ENCODE measurements at places on chromosomes 13 and 19.

GRCh38 chr19:15107061-15108010 lies at the start of gene SYDE1:
Gene SYDE1, plus strand, starts transcription at chr19:15107401. Its CDS starts 33 bp downstream, at chr19:15107434.
- DNase-seq, result no peak

GRCh38 chr13:74444161-74444571 lies 310.0 kb upstream of the KLF12 start:
- no peak for DNase-seq

DNA sequence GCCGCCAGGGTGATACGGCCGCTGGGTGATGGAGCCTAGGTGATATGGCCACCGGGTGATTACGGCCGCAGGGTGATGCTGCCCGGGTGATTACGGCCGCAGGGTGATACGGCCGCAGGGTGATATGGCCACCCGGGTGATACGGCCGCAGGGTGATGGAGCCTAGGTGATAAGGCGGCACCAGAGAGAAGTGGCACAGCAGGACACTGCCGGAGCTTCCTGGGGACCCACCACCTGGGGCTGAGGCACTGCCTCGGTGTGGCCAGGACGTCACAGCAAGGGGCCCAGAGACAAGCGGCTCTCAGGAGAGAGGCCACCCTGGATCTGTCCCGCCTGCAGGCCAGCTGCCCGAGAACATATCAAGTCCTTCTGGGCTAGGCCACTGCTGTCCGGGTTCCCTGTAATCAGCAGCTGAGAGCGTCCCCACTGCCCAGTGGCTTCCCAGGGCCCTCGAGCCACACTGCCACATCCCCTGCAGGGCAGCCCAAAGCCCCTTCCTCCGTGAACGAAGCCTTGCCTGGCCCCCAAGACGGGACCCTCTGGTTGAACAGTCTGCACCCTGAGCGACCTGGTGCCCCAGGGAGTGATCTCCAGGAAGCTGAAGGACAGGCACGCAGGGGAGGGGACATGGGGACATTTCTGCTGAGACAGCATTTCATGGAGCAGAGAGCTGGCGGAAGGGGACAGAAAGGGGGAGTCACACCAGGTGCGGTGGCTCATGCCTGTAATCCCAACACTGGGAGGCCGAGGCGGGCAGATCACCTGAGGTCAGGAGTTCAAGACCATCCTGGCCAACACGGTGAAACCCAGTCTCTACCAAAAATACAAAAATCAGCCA lies 22.1 kb downstream of the ZNF787 start:
- no peak for DNase-seq

DNA sequence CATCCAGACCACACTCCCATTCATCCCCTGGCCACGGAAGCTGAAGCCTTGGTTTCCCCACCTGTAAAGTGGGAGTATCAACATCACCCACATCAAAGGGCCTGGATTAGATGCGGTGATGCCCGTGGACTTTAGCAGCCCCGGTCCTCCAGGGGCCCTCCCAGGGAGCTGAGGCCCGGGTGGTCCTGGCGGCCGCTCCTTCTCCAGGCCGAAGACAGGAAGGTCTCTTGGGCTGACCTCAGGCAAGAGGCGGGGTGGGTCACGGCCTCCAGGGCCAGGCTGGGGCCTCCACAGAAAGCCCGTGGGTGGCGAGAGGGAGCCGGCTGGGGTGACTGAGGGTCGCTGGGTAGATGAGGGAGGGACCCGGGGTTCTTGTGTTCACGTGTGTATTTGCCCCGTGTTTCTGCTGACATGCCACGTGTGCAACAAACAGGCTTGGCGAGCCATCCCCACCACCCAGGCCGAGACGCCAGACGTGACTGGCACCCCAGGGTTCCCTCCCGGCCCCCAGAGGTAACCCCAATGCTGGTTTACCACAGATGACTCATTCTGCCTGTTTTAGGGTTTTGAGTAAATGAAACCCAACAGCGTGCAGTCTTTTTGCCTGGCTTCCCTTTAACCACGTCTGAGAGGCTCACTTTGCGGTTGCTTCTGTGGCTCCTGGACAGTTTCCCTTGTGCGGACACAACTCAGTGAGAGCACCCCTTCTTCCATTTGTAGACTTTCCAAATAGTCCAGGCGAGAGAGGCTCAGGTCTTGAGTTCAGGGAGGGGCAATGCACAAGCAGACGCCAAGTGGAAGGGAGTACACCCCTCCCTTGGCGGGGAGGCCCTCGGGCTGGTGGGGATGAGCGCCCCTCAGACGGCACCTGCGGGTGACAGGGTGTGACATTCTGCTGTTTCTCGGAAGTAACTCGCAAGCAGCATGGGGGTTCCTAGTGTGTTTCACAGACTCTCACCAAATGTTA lies 42.9 kb downstream of the C13orf46 start:
- no peak for DNase-seq

DNA sequence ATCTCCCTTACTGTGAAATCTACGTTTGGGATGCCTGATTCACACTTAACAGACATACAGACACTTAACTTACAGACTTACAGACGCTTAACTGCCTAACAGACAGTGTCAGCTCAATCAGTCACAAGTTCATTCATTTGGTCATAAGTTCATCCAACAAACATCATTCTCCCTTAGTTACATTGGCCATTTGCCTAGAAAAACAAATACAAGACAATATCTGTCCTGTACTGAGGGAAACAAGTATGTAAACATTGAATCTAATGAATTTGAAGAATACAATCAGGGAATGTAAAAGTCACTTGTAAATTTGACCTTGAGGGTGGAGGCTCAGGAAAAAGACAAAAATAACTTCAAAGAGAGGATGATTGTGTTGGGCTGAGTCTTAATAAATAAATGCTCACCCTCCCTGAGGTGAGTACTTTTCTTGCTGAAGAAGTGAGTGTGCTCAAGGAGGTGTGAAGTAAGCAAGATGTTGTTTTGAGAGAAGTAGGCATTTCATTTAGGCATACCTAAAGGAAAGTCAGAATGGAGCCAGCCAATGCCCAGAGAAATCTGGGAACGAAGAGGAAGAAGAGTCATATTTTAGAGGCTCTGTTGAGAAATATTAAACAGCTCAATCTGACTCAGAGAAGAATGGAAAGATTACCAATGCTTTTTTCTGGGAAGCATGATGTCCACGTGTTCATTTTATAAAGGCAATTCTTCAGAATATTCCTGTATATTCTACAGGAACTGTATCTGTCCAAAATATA lies 958.4 kb upstream of the SLC10A2 start:
- no peak for DNase-seq

DNA sequence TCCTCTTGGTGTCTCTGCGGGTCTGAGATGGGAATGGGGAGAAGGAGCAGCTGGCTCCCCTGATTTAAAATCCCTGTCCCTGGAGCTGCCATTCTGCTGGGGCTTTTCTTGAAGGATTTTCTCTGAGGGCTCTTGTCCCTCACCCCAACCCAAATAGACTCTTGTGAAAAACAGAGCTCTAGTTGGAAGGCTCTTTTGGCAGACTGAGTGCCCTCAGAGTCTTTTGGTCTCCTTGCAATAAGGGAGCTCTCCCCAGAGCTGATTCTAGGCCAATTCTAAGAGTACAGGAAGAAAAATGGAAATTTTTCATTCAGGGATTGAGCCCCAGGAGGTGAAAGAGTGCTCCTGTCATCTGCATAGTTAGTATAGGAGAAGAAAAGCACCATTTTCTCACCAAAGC lies 238.3 kb downstream of the COG6 start:
- DNase-seq, result no peak

- DNase-seq, result no peak
Observed at GRCh38 chr13:73481886-73482445, 423.2 kb downstream of the KLF5 start.
